ENCODE measurements at places on chromosomes 3 and 15.

- no peak for DNase-seq
These were observed 19.2 kb downstream of the PXYLP1 start for GRCh38 chr3:141250828-141251227.

DNA sequence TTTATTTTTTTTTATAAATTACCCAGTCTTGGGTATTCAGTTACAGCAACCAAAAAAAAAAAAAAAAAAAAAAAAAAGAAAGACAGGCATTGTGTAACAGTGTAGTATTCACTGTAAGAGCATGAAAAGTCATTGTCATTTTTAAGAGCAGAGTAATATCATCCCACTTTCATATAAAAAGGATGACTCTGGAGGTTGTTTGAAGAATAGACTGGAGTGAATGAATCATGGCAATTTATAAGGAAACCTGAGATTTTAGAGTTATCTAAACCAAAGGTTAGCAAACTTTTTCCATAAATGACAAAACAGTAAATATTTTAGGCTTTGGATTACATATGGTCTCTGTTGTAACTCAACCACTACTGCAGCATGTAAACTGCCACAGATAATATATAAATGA, 794.9 kb downstream of the NTRK3 start:
- DNase-seq, result peak; percentile 28

GRCh38 chr3:71315431-71315830, 268.1 kb downstream of the FOXP1 start:
- DNase-seq, result no peak

DNA sequence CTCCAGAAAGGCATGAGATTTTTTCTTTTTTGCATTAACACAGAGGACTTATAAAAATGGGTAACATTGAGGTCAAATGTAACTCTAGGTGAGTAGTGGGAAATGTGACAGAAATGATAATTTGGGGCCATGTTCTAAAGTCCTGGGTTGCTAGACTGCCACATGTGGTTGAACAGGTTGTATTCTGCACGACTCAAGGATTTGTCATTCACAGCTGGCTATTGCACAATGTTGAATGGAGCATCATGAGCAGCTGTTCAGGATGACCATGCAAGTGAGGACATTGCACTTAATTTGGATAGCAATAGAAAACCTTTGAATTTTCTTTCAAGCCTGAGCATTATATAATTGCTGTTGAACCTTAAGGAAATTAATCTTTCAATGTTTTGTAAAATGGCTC, 396.6 kb downstream of the NAALADL2 start:
- no peak for DNase-seq

DNA sequence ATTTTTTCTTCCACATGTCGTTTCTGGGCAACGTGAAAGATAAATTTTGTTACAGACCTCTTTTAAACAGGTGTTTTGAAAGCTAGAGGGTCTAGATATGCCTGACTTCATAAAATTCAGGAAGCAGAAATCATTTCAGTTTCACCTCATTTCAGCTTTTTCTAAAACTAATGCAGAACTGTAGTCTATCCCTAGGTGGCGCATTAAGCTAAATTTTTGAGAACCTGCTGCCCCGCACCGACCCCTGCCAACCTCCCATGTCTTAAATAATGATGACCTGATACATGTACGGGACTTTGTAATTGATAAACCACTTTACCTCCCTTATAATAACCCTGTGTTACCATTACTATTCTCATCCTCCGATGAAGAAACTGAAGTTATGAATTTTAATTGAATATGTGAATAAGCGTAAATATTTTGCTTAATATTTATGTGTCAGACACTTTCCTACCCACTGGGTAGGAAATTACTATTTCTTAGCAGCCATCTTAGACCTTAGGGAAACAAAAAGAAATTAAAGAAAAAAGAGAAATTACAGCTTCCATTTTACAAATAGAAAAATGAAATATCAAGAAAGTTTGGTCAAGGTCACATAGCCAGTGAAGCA, 78.7 kb upstream of the GCNT3 start:
- DNase-seq, result peak; percentile 10

GRCh38 chr3:127455541-127456450, 134.7 kb downstream of the TPRA1 start:
- peak; percentile 29 for DNase-seq

- DNase-seq, result no peak
These were observed 78.8 kb downstream of the PDCD6IP start for GRCh38 chr3:33877187-33877586.

GRCh38 chr15:48493084-48493762, 152.3 kb downstream of the FBN1 start:
- DNase-seq, result peak; percentile 96

All from HFFc6 (cell line).